Activated T-helper 1 cell treated with anti-CD3 and anti-CD28 coated beads, Interleukin-12 subunit alpha, Interleukin-12 subunit beta, Interleukin-2, Interleukin-4 antibody, amounts not matched to agents 30 ng/mL and 10 ng/mL and 1 ng/mL, durations not matched to agents 14 hours and 24 hours and 36 hours (primary cell): ENCODE measurements at places on chromosomes 2 and 18. TPM values are rescaled to one million over a fixed set of nuclear protein-coding genes. Genes with fewer than 3 reads are reported as not detected.

SELENOI gene
- total RNA-seq, result 66.6 and 68.2 TPM in 2 replicates

CYP26B1 gene
- total RNA-seq, result not detected in 2 replicates

DNA sequence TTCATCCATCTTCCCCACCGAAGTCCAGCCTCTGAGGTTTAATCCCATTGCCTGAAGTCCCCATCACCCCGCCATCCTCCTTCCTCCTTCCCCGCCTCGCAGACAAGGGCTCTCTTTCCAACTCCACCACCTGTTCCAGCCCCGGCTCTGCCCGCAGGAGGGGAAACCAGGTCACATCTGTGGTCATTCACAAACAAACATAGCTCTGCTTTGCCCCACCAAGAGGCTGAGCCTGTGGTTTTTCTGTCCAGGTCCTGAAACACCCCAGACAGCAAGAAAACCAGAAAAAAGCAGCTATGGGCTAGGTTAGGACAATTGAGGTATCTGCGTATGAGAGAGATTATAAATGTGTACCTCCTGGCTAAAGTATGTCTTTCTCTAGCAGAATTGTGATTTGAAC, 144.7 kb downstream of the GLI2 start:
- no peak overlapping the region for H3K27ac ChIP-seq
- no peaks in the 10 kb centered on the region for H3K4me1 ChIP-seq
- no peak overlapping the region for H3K4me3 ChIP-seq
- no peaks in the 10 kb centered on the region for H3K36me3 ChIP-seq
- no peaks in the 10 kb centered on the region for H3K27me3 ChIP-seq
- DNase-seq, result no peak

ST8SIA5 gene
- total RNA-seq, result not detected in 2 replicates

VAMP5 gene
- total RNA-seq, result 31.7 and 40.0 TPM in 2 replicates

- no peak overlapping the region for H3K4me3 ChIP-seq
- no peak for DNase-seq
These were observed 149.1 kb downstream of the ZNF516 start for GRCh38 chr18:76345901-76346300.

DNA sequence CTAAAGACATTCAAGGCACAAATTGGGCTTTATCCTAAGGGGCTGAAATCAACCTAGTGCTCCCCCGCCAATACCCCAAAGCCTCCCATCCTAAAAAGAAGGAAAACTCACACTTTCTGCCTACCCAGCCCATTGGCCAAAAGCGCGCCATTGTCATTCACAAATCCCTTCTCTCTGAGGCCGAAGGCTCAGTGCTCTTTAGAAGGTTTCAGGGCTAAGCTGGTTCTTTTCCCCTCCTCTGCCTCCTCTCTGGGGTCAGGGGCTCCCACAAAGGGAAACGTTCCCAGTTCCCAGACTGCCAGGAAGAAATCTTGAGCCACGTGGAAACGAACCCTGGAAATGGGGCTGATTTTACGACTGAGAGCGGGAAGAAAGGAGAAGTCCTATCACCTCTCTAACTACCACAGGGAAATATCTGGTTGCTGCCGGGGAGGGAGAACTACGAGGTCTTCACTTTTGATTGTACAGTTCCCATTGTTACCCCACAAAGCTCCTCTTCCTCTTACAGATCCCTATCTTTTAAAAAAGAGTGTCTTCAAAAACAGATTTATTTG, 1.7 kb upstream of the SKOR2 start:
- no peak for DNase-seq
- H3K4me1 ChIP-seq, result no peaks in the 10 kb centered on the region
- H3K4me3 ChIP-seq, result no peak overlapping the region

DNA sequence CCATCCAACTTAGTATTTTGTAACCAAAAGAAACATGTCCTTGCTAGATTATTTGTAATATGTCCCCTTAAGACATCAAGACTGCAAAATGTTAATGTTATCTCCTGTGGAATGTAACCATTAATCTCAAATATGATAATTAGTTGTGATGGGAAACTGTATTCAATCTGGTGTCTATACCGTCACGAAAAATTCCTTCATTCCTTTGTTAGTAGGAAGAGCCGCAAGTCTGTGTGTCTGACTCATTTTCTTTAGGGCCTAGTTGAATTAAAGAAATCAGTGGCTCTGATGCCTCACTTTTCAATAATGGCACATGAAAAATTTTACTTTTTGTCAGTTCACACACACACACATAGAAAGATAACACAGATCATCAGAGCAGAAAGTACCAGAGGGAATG, 127.1 kb upstream of the CHAC2 start:
- no peaks in the 10 kb centered on the region for H3K36me3 ChIP-seq
- H3K27ac ChIP-seq, result no peak overlapping the region
- H3K27me3 ChIP-seq, result peaks cover 2% of the 10 kb centered on the region
- H3K4me1 ChIP-seq, result no peaks in the 10 kb centered on the region

MFSD2B gene
- 0.12 TPM in 1 of 2 replicates, not detected in the other for total RNA-seq

LRRFIP1 gene
- total RNA-seq, result 212 and 226 TPM in 2 replicates

REG1B gene
- total RNA-seq, result not detected in 2 replicates

TP53I3 gene
- total RNA-seq, result 0.70 and 0.96 TPM in 2 replicates

TDRD15 gene
- total RNA-seq, result not detected in 2 replicates
